ENCODE measurements at places on chromosomes 2 and 18.

- no peak for DNase-seq
Observed at GRCh38 chr2:228503731-228504130, 322.2 kb upstream of the SPHKAP start.

- no peak for DNase-seq
Observed at GRCh38 chr2:238895361-238895882, 47.5 kb downstream of the TWIST2 start.

GRCh38 chr2:177353187-177353478 lies 39.4 kb upstream of the AGPS start:
- DNase-seq: no peak

GRCh38 chr2:211802666-211803065 lies 735.9 kb downstream of the ERBB4 start:
- no peak for DNase-seq

DNA sequence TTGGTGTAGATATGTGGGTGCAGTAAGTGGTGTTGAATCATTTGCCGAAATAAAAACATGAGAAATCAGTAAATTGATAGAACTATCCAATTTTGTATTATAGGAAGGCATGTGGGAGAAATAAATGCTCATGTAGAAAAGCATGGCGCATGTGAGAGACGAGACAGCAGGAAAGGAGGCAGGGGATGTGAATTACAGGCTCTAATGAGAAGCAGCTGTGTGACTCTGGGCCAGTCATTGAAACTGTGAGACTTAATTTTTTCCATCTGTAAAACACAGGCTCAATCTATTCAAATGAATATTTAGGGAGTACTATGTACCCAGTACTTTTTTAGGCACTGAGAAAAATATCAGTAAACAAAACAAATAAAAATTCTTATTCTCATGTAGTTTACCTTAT lies 42.6 kb upstream of the MAP3K20 start:
- DNase-seq: no peak

GRCh38 chr2:174901075-174901474 lies 104.1 kb downstream of the CHN1 start:
- no peak for DNase-seq
